Eye (tissue), 1 donor: ENCODE measurements at places on chromosomes 6 and 20.

DNA sequence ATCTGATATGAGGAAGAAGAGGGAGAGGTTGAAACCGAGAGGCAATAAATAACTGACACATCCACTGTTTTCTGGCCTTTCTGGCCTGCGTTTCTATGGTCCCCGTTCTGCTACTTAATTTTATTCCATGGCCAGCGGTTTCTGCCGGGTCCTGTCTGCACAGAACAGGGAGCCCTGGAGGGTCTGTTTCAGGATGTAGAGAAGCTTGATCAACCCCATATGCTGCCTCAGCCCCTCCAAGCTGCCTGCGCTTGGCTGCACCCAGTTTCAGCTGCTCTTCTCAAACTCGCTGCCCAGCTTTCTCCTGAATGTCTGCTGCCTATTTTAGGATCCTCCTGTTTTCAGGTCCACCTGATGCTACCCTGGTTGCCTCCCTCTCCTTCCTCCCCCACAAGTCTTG is 18.5 kb upstream of the PACSIN1 start:
- no peak for DNase-seq

GRCh38 chr20:20102163-20102562 is 49.8 kb downstream of the CFAP61 start:
- no peak for DNase-seq

- no peak for DNase-seq
These were observed 55.7 kb downstream of the TAF4 start for GRCh38 chr20:62009869-62010445.

DNA sequence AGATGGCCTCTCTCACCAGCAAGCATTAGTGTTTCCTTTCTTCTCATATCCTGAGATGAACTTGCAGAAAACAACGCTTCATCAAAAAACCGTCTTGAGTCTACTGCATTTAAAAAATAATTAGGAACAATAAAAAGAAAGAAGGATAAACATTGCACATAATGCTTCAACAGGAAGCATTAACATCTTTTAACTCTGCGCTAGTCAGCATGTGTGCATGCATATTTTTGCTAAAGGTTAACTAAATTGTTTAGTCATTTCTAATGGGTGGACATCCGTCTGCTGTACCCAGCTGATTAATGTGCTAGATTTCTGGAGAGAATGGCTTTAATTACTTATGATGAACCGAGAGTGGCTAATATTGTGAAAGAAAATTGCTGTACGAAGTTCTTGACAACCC is 349.3 kb downstream of the SOX4 start:
- DNase-seq: no peak

DNA sequence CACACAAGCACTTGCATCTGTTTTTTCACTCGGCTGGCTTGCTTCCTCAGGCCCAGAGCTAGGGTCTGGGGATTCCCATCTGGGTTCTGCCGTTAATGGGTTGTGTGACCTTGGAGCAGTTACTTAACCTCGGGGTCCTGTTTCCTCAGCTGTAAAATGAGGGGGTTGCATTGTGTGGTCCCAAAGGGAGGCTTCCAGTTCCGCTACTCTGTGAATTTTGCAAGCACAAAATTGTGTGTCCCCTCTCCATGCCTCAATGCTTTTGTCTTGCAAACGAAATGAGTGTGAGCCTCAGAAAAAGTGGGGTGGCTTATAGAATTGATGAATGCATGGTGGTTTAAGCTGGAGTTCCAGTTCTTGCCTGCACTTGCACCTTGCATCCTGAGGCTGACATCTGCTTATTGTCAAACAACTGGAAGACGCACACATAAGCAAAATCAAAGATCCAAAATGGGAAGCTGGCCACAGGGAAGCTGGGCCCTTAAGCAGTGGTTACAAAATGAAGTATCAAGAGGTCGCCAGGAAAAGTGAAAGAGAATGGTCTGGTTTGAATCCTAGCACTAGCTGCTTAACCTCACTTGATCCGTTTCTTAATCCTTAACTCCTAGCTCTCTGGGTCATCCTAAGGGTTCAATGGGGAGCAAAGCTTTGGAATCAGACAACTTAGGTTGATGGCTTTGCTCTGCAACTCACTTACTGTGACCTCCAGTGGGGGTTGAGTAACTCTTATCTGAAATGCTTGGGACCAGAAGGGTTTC is 490.6 kb downstream of the DHX35 start:
- DNase-seq: peak; percentile 41

GRCh38 chr20:56628015-56628872 is 862 bp upstream of the TFAP2C start:
- DNase-seq: peak; percentile 64

DNA sequence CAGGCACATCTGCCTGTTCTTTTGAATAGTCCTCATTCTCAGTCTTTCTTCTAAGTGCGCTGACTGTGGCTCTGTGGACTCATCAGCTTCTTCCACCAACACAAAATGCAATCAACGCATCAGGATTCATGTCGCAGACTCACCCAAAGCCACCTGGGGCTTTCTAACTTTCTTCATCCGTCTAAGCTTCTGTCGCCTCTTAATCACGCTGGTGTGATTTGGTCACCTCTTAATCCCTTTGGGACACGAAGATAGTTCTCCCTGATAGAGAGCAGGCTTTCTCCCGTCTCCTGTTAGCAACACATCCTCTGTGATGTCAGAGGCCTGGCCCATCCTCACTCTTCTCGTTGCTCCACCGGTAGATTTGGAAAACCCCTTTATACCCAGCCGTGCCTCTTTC is 78.0 kb upstream of the FOXQ1 start:
- no peak for DNase-seq

GRCh38 chr6:117911150-117911549 is 4.1 kb downstream of the SLC35F1 start:
- no peak for DNase-seq

DNA sequence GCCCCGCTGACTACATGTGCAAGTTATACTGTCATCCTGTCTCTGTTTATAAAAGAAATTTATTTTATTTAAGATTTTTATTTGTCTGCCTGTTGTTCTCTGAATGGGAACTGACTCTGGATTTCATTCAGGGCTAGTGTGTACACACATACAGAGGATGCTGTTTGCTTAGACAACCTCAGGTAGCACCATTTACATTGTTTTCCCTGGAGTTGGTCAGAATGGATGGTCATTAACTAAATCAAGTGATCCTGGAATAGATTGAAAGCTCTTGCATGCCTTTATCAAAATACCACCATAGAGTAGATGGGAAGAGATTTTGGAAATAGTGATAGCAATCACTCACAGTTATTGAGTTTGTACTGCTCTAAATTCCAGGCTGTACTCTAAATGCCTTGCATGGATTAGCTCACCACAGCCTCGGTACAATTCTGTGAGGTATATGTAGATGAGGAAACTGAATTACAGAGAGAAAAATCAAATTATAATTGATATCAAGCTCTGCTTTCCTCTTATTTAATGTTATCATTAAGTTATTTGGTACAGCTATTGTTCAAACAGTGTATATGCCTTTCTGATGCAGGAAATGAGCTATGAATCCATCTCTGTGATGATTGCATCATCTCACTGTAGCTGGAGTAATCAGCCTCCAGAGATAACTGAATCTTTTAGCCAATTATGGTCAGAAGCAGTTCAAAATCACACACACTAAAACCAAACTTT is 51.9 kb downstream of the RNF217 start:
- DNase-seq: no peak

GRCh38 chr6:21918041-21918440 is 324.5 kb downstream of the SOX4 start:
- DNase-seq: no peak

- no peak for DNase-seq
These were observed 3.5 kb downstream of the AKIRIN2 start for GRCh38 chr6:87698547-87699006.

GRCh38 chr6:149852180-149852579 is 12.0 kb downstream of the LRP11 start:
- DNase-seq: no peak

DNA sequence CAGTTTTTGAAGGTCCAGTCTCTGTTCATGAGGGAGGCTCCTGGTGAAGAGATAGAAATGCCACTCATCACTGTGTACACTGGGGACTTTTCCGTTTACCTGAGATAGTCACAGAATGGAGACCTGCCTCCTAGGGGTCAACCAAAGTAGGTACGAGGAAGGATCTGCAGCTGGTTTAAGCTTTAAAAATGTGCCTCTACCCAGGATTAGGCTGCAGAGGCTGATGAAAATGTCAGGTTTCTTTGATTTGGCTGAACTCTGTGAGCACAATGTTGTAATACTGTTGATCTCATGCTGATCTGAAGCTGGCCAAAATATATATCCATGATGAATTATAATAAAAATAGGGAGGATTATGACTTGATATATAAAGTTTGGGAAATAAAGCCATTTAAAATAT is 182.7 kb downstream of the ADAT2 start:
- DNase-seq: no peak

GRCh38 chr6:166417285-166417691 is 34.5 kb upstream of the MPC1 start:
- DNase-seq: no peak

GRCh38 chr6:127272576-127272975 is 5.9 kb downstream of the RNF146 start:
- DNase-seq: no peak

GRCh38 chr20:52137850-52138249 is 53.7 kb downstream of the ZFP64 start:
- DNase-seq: no peak

- no peak for DNase-seq
These were observed 26.6 kb downstream of the POFUT1 start for GRCh38 chr20:32234135-32234808.

GRCh38 chr6:22904431-22904830 is 335.1 kb downstream of the HDGFL1 start:
- no peak for DNase-seq

DNA sequence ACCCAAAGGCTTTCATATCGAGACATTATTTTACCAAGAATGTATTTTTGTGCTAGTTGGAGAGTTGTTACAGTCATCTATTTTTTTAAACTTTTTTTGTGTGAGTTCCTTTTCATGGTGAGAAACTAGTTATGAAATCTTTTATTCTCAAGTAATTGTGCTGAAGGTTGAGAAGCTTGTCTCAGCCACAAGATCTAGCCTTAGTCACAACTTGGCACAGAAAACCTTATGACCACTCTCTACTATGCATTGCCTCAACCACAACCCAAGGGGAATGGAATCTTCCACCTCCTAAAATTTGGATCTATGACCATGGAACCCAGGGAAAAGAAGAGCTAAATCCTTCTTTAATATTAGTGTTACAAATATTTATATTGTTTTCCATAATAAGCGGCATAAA is 58.5 kb downstream of the HS3ST5 start:
- DNase-seq: no peak

GRCh38 chr6:47922391-47922790 is 140.6 kb downstream of the OPN5 start:
- DNase-seq: peak; percentile 56

DNA sequence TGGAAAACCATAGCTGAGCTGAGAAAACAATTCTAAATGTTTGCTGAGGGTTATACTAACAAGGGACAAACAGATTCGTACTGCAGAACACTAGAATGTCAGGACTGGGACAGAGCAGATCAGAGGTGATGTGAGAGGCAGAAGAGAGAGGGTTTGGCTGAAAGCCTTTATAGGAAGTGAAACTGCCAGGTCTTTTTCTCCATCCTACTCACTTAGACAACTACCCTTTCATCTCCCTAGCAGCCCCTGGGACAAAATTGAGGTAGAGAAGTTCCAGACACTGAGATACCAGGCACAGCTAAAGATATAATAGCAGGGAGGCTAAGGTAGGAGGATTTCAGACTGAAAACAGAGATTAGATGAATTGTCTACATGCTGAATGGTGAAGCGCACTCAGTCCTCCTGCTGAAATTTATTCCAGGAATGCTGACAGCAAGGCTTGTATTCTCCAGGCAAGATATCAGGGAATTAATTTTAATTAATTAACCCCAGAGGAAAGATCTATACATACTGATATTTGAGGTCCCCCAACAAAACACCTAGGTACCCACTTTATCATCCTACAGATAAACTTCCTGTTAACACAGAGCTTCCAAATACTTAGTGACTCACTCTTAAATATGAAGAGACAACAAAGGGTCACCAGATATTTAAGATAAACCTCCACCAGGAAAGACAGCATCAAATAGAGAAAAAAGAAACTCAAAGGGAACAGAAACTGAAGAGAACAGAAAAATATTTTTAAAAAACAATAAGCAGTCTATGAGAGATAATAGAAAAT is 12.6 kb upstream of the EIF2S2 start:
- no peak for DNase-seq

GRCh38 chr6:122648726-122649125 is 38.5 kb downstream of the PKIB start:
- DNase-seq: no peak

DNA sequence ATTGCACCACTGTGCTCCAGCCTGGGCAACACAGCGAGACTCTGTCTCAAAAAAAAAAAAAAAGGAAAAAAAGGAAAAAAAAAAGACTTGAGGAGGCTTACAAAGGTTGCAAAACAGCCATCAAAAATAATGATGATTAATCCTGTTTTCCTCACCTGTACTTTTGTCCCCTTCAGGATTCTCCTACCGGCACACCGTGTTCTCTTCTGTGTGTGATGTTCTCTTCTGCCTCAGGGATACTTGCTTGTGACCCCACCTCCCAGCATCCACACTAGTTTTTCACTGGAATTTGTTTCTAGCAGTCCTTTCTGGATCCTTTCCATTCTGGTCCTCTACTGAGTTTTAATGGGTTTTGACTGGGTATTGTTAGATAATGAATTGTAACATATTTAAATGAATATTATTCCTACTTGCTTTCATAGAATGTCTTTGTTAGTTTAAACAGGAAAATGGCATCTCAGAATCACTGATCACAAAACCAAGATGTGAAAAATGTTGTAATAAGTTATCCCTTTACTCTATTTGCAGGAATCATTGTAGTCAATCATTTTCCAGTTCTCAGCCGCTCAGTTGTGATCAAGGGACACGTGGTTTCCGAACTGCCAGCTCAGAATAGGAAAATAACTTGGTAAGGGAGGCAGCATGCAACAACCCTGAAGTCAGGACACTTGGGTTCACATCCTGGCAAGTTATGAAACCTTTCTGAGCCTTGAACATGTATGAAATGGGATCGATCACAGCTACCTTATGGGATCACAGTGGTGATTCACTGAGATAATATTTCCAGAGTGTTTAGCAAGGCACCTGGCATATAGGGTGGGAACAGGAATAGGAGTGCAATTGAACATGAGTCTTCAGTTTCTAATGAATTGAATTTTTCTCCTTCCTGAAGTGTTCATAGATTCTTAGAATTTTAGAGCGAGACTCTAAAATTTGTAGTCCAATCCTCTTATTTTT is 8.5 kb downstream of the C6orf89 start:
- DNase-seq: no peak

GRCh38 chr6:36109092-36109491 is 21.2 kb upstream of the MAPK13 start:
- no peak for DNase-seq

DNA sequence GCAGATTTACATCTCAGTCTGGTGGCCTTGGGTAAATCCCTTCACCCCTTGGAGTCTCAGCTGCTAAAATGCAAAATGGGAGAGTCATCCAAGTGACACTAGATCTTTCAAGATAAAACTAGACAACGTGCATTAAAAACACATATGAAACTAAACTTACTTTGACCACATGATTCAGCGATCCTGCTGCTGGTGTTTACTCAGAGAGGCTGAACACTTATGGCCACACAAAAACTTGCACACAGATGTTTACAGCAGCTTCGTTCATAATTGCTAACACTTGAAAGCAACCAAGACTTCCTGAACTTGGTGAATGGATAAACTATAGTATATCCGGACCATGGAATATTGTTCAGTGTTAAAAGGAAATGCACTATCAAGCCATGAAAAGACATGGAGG is 55.3 kb upstream of the GPR6 start:
- no peak for DNase-seq

- peak; percentile 17 for DNase-seq
These were observed 2.6 kb downstream of the BACH2 start for GRCh38 chr6:90294008-90294511.
